ENCODE measurements at places on chromosomes 1 and 21.

- DNase-seq = no peak
Observed at GRCh38 chr21:36450511-36450910, 29.4 kb downstream of the CLDN14 start.

- DNase-seq = no peak
Observed at GRCh38 chr1:24286246-24287010, 32.7 kb upstream of the GRHL3 start.

GRCh38 chr1:217133958-217134856 lies 411.0 kb upstream of the ESRRG start:
- no peak for DNase-seq

DNA sequence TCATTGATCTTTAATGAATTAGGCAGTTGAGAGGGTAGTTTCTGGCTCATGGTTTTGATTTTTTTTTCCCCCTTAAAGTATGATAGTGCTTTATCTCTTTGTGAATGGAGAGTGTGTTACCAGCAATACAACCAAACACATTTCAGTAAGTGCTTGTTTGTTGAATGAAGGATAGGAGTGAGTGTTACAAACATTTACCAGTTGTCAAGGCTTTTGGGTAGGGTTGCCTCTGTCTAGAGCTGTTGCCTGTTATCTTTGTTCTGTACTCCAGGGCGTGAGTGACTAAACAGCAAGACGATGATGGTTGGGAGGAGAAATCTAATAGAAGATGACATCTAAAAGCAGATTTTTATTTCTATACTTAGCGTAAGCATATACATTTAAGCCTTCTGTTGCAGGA lies 21.5 kb downstream of the MAP3K7CL start:
- DNase-seq = no peak

- DNase-seq = no peak
Observed at GRCh38 chr1:117271959-117272358, 61.2 kb upstream of the VTCN1 start.

DNA sequence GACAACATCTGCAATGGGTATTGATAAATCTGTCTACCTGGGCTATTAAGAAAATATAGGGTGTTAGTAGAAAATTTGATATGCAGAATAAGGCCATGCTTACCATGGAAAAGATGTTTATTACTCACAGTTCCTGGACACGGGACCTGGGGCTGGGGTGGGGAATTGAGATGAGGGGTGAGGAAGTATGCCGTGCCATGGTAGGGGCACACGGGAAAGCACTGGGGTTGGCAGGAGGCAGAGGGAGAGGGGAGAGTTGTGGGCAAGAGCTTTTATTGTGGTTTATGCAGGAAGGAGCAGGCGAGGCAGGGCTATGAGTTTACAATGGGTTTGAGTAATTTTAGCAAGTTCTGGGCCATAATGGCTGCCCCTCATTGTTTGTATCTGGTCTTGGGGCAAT lies 493.8 kb downstream of the SIPA1L2 start:
- no peak for DNase-seq

DNA sequence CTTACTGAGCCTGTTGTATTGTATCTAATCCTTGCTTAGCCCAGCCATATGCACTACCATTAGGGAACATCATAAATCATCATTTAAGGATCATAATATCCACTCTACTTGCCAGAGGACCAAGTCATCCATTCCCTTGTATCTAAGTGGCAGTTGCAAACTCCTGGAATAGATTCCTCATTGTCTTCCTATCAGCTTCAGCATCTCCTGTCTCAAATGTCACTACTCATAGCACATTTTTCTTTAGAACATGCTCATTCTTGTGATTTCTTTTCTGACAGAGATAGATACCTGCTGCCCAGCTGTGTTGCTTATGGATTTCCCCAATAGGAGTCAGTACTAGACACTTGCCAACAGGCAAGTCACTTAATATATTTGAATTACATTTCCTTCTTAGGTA lies 84.3 kb downstream of the OLFML3 start:
- no peak for DNase-seq

DNA sequence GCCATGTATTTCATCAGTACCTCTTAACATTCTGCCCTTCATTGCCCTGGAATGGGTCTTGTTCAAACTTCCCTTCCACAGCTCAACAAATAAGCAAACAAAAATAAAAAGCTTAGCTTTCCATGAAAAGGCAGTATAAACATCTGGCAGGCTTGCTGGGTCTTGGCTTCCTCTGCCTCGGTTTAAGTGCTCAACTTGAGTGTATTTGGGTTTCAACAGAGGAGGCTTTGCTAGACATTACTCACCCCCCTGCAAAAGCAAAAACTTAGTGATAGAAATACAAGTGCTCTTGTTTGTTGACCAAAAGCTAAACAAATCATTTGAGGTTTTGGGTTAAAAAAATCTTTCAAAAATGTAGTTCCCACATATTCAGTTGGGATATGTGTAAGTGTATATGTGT lies 518.5 kb downstream of the PLPP3 start:
- DNase-seq = no peak

DNA sequence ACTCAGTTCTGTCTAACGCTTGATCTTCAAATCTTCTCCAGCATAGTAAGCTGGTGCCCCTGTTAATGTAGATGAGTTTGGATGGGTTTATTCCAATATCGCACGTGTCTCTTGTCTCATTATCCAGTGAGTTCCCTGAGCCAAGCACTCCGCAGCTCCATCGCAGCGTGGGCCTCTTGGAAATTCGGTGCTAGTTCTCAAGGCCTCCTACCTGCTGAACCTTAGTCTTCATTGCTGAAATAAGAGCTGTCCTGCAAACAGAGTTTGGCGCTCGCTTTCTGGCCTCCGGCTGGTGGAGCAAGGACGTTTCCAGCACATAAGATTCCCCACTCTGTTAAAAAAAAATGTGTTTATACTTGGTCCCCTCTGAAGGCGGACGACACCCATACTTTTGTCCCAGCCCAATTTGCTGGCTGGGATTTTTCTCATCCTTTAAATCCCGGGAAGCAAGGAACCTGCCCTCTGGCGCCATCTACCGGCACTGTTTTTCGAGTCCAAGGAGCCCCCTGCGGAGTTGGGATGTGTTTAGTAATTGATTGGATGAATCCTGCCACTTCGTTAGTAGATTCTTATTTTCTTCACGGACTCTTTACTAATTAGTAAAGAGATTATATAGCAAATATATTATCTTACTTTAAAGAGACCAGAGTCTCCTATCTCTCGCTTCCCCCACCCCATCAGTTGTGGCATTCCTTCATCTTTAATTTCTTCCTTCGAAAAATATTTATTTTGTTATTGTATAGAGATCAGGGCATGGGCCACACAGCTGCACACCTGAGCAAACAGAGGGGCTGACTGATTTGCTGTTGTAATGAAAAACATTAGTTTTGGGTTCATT lies 14.7 kb downstream of the JUN start:
- peak; percentile 28 for DNase-seq

- DNase-seq = peak; percentile 82
Observed at GRCh38 chr1:155911156-155912055, at the start of gene RIT1. RIT1 (minus strand) TSS chr1:155911349; CDS start chr1:155910761, 588 bp downstream.

GRCh38 chr1:113982949-113983348 lies 3.7 kb downstream of the OLFML3 start:
- no peak for DNase-seq

DNA sequence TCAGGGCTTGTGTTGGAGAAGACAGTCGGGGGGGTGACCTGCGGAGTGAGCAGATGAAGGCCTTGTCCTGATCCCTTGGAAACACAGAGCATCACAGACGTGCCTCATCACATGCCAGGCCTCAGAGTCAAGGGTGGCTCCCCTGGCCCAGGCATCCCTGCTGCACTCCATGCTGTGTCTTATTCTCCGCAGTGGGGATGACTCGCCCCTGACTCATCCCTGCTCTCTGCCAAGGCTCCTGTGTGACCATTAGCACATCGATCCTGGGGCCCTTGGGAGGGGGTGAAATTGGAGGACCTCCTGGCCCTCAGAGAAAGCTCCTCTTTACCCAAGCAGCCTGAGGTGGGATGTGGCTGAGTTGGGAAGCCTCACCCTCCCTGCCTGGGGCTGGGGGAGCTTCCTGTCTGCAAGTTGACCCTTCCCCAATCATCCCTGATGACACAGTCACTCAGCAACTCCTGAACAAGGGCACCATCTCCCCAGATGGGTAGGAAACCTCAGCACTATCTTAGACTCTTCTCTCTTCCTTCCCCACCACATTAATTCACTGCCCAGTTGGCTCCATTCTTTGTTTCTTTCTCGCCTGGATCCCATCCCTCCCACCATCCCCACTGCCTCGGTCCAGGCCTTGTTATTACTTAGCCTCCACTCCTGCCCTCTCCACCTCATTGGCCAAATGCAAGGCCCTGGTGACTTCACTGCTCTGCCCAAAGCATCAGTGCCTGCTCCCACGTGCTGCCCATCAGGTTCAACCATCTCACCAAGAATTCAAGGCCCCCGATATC lies 74.6 kb downstream of the CAMK2N1 start:
- no peak for DNase-seq

DNA sequence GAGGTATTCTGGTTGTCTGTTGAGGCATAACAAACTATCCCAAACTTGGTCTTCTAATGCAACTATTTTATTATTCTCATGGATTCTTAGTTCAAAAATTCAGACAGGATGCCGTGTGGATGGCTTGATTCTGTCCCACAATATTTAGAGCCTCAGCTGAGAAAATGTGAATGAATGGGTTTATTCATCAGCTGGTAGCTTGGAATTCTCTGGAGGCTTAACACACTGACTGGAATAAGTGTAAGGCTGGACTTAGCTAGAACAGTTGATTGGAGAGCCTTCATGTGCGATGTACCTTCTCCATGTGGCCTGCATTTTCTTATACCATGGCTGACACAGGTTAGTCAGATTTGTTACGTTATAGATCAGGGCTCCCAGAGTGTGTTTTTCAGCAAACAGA lies 30.8 kb downstream of the TNNI3K start:
- DNase-seq = no peak

DNA sequence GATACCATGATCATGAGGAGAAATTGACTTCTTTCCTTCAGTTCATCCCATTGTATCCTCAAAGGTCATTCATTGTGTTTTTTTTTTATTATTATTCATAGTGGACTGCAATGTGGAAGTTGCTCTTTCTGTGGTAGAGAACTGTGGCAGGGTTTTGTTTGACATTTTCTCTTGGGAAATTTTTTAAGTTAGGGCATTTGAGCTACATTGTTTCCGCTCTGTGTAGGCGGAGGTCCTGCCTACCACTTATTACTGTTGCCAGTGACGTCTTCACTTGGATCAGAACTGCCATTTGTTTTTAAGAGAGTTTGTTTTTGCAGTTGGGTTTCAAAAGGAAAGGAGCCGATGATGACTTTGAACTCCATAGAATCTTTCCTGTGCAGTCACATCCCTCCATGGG lies 287.4 kb upstream of the FMN2 start:
- no peak for DNase-seq

DNA sequence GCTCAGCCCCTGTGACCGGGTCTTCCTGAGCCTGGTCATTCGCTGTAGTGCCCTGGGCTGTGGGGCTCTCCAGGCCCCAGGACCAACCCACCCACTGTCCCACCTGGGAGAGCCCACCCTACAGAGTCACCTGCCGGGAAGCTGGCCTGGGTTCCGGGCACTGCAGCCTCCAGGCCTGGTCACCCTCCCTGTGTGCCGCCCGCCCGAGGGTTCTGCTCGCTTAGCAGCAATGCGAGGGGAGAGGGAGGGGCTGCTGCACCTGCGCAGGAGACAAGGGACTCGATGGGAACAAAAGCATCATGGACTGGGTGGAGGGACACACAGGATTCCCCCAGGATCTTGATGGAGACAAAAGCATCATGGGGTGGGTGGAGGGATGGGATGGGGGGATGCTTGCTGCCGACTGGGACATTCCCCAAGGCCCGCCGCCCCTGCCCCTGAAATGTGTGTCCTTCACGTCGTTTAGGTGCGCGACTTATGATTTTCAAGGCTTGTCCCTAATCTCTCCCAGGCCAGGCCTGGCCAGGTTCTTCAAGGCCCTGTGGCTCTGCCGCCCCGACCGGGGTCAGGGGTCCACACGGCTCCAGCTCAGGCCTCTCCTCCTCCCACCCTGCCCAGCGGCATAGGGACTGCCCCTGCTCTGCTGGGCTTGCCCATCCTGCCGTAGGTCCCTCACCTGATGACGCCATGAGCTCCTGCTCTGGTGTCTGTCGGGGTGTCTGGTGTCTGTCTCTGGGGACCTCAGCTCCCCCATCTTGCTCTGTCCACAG lies 1.7 kb downstream of the KRTAP10-8 start:
- no peak for DNase-seq
